ENCODE measurements at places on chromosomes 5 and 9.
A peak's percentile ranks its signal among the peaks of the same experiment; 100 is the strongest.

- no peak for DNase-seq
Measured at GRCh38 chr5:2989517-2989916, 238.0 kb upstream of the IRX2 start.

- no peak for DNase-seq
Measured at GRCh38 chr5:74285675-74286280, 354.8 kb downstream of the ENC1 start.

DNA sequence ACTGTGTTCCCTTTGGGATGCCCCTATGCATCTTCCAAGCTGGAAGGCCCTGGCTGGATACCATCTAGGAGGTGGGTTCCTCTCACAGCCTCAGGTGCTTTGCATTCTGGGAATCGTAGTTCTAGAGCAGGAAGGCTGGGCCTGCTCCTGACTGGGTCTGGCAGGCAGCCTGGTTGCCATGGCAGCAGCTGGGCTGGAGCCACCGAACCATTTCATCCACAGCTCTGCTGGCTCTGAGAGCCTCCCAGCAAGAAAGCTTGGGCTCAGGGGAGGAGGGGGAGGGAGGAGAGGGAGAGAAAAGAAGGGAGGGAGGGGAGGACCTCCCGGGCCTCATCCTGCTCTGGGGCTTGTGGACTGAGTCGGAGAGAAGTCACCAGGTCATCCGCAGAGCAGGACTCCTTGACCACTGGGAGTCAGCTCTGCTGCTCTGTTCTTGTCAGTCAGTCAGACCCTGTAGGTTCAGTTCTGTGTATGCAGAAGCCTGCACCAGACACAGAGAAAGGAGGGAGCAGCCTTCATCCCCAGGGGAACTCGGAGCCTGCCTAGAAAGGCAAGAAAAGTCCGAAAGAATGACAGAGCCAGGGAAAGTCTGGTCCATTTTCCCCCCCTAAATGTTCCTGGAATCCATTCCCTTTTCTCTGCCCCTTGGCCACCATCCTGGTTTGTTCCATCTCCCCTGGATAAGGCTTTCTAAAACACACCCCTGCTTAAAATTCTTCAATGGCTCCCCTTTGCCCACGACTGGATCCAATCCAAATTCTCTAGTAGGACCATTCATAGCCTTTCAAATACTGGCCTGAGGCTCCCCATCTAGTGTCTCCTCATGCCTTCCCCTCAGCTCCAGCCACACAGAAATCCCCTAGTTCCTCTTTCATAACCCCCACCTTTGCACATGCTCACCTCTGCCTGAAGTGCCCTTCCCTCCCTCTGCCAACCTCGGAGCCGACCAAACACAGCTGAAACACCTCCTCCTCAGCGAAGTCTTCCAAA, 65.4 kb upstream of the ARAP3 start:
- DNase-seq = no peak

GRCh38 chr5:62942384-62942783, 363.8 kb downstream of the LRRC70 start:
- peak; percentile 1 for DNase-seq

DNA sequence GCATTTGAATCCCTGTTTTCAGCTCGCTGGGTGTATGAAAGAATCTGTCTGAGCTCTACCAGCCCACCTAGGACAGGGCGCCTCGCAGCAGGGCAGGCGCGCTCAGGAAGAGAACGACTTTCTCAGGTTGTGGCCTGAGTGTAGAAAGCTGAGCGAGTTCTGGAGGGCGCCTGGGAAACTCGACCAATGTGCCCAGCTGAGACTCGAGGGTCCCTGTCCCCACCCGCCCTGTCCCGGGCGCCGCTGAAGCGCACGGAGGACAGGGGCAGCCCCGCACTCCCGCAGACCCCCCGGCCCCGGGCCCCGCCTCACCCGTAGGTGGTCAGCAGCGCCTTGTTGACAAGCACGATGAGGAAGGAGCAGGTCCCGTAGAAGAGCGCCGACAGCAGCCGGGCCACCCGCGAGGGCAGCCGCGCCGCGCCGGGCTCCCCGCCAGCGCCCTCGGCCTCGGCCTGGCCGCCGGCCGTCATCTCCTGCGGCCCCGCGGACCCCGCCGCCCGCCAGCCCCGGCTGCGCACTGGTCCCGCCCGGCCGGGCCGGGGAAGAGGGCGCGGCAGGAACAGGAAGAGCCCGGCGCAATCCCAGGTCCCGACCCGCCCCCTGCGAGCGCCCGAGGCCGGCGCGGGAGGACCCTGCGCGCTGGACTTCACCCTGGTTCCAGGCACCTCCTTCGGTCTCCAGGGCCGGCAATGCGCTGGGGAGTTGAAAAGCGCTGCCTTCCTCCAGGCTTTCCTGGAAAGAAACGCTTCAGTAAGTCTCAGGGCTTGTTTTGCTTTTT, at the start of gene SLC35D2:
TSS of gene SLC35D2 (minus strand) at position 547 of the 778 bp plus-strand sequence. CDS start at position 470, 77 bp downstream.
- DNase-seq = peak; percentile 84

DNA sequence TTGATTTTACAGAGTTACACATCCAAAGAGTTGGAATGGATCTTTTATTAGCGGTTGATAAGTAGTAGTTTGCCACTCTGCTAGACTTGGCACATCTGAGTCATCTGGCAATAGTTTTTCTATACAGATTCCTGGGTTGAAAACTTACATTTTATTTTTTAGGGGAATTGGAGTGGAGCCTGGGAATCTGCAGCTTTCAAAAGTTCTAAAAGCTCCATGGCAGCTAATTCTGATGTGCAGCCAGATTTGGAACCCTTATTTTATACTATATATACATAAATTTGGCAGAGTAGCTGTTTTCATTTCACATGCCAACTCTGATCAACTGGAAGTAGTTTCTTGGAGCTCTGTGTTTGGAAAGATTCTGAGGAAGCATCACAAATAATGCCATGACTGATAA, 715.5 kb downstream of the TLR4 start:
- DNase-seq = no peak

DNA sequence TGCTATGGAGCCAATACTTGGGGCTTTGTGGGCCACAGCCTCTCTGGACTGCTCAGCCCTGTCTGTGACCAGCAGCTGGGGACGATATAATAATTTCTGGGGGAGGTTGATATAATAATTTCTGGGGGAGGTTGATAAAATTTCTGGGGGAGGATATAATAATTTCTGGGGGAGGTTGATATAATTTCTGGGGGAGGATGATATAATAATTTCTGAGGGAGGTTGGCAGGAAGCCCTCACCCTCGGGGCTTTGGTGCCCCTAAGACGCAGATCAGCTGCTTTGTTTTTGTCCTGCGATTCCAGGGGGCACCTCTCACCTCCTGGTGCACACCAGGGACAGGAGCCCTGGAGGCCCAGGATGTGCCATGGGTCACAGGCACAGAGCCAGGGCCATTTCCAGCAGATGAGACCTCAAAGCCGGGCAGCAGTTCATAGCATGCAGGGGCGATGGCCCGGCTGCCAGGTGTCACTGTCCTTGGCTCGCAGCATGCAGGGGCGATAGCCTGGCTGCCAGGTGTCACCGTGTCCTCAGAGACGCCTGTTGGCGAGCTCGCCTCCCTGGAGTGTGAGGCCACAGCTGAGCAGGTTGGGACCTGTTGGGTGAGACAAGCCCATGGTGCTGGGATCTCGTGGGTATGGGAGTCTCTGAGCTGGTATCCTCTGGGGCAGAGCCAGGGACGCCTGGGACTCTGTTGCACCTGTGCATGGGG, 3.8 kb upstream of the TOR4A start:
- DNase-seq = no peak

DNA sequence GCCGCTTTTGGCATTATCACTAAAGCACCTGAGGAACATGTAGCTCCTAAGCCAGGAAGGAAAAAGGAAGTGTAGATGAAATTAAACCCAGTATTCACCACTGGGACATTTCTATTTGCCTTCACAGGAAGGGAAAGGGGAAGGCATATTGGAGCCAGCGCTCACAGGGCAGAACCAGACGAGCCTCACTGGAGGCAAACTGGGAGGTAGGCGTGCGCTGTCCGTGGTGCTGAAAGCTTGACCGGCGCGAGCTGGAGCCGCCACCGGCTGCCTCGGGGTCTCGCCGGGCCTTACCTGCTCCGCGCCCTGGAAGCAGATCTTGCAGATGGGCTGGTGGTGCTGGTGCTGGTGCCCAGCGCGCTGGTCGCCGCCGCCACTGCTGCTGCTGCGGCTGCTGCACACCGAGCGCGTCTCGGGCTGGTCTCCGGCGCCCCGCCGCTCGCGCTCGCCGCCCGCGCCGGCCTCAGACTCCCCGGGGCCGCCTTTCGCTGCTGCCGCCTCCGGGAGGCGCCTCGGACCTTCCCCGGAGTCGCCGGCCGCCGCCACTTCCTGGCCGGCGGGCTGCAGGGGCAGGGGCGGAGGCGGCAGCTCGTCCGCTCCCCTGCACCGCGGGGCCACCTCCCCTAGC, 732 bp downstream of the MARCHF11 start:
- DNase-seq = peak; percentile 4

GRCh38 chr5:78661044-78661443, 12.5 kb upstream of the LHFPL2 start:
- DNase-seq = no peak

GRCh38 chr9:116639251-116639741, 47.8 kb upstream of the TRIM32 start:
- DNase-seq = no peak

- DNase-seq = no peak
Measured at GRCh38 chr5:171409164-171410136, 10.0 kb upstream of the FGF18 start.

- no peak for DNase-seq
Measured at GRCh38 chr5:155711882-155712281, 615.1 kb upstream of the SGCD start.

- no peak for DNase-seq
Measured at GRCh38 chr5:71882826-71883741, 164.0 kb downstream of the CARTPT start.

DNA sequence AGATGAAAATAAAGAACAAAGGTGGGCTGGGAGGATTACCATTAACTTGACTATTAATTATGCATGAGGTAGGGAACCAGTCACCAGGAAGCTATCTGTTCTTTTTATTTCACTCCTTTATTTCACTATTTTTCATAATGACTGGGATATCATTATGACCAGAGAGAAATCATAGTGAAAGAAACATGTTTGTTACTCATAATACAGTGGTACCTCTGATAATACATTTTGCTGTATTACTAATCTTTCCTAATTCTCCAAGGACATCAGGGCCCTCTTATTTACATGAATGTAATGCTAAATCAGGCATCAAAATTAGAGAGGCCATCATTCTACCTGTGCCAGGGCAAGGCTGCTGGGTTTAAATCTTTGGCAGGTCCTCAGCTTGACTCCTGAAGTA, 253.7 kb downstream of the NR3C1 start:
- DNase-seq = no peak

DNA sequence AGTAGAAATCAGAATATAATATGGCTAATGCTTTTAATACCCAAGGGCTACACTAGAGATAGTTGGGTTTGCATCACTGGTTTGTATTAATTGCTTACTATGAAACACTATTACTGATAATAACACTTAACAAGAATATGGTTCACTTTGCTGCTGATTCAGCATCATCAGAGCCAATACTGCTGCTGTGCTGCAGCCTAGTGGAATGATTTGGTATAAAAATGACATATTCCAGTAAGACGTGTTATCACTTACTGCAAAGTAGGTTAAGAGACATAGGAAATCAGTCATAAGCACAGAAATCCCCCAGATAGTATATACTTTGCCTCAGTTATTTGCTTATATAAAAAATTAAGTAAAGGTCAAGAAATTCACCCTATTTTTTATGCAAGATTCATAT, 2.8 kb downstream of the CDH10 start:
- DNase-seq = peak; percentile 72

- no peak for DNase-seq
Measured at GRCh38 chr9:108269371-108269770, 586.4 kb downstream of the ACTL7B start.

- no peak for DNase-seq
Measured at GRCh38 chr5:11037080-11037479, 276.0 kb upstream of the DAP start.

- no peak for DNase-seq
Measured at GRCh38 chr5:52269859-52270258, 517.9 kb upstream of the ITGA1 start.

DNA sequence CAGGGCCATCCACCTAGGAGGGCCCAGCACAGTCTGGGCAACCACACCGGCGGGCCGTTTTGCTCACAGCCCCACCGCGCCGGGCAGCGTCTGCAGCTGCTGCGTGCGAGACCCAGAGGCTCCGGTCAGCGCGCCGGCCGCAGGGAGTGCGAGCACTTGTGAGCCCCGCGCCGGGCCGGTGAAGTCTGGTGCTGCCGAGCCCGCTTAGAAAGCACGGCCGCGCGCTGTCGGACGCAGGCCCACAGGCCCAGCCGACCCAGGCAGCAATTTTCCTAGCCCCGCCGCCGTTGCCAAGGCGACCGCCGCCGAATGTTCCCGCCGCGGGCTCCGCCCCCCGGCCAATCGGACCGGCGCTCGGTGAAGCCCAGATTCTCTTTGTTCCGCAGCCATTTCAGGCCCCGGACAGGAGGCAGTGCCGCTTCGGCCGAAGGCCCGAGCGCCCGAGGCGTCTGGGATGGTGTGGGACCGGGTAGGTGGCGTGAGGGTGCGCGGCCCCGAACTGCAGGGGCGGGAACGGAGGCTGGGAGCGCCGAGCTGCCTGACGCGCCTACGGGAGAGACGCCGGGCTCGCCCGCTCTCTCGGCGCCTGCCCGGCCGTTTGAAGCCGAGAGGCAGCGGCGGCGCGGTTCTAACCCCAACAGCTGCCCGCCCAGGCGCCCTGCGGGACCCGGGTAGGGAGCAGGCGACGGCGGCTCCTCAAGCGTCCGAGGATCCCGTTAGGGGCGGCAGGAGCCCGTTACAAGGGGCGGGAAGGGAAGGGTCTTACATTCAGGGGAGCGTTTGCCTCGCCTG, at the start of gene TNPO1:
TSS of gene TNPO1 (plus strand) at position 378 of the 792 bp plus-strand sequence. CDS start at position 455, 77 bp downstream.
- DNase-seq = peak; percentile 89

- no peak for DNase-seq
Measured at GRCh38 chr5:55316837-55317236, 9.0 kb downstream of the MTREX start.

GRCh38 chr5:167412556-167412955, 878.9 kb upstream of the WWC1 start:
- no peak for DNase-seq

DNA sequence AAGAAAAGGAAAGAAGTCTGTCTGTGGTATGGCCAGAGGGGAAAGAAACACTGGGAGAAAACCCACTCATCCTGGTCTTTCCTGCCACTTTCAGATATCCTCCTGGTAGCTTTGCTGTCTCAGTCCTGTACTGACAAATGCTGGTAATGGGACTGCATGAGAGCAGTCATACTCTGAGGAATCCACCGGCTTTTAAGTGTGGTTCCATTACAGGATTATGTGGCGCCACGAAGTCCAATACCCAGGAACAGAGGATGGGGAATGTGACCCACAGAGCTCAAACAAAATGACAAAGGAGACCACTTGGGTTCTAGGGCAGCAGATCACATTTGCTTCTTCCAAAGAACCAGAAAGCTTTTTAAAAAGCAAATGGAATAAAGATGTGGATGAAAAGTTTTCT, 26.3 kb upstream of the FBP1 start:
- DNase-seq = no peak

- peak; percentile 51 for DNase-seq
Measured at GRCh38 chr5:73030995-73031394, 75.2 kb downstream of the FCHO2 start.

GRCh38 chr5:59128646-59129290, 545.9 kb downstream of the RAB3C start:
- DNase-seq = no peak

GRCh38 chr5:53368966-53369605, 111.3 kb upstream of the FST start:
- no peak for DNase-seq
